Right renal cortex interstitium (tissue), 3 donors: ENCODE measurements at places on chromosomes 6 and 20.

GRCh38 chr20:48457193-48458002 lies 370.4 kb downstream of the PREX1 start:
- no peak for DNase-seq

DNA sequence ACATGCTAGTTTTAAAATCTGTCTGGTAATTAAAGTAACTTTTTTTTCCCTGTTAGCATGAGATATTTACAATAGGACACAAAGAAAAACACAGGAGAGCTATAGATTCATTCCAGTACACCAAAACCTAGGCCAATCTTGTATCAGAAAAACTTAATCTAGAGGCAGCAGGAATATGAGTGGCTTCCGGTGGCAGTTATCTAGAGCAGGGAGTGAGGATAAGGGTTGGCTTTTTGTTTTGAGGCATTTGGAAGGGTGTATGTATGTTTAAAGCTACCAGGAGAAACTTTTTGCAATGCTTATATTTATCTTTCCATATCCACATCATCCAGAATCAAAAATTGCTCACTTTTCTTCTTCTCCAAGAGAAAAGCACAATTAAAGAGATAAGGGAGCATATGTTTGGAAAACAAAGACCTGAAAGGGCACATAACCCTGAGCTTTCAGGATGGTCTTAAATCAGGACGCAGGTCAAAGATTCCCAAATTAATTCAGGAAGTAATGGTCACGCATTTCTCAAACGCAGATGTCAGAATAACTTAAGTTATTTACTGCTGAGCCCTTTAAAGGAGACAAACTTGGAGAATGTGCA lies 13.1 kb downstream of the TFAP2A start:
- no peak for DNase-seq

DNA sequence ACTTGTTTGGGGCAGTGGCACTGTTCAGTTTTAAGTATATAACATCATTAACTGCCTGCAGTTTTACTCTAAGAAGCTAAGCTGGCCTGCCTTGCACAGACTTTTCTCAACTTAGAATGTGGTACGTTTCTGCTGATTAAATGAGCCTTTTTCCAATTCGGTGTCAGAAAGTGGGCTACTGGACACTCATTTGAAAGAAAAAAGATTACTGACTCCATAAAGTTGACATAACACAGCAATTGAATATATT lies 2.1 kb downstream of the ZMYND8 start:
- DNase-seq = no peak

- DNase-seq = no peak
Measured at GRCh38 chr6:167078745-167079144, 44.2 kb upstream of the CCR6 start.

DNA sequence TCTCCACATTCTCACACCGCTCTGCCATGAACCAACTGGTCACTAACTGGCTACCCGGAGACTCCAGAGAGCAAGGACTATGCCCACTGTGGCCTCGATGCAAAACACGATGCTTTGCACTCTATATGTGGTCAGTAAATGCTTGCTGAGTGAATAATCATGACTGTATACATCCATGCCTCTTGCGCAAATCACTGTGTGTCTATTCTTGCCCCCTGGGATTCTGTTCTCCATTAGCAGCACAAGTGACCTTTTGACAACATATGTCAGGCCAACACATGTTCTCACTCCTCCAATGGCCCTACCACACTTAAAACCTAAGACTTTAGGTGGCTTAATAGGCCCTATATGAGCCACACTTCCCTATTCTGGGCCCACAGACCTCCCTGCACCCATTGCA lies 16.9 kb downstream of the KIF16B start:
- no peak for DNase-seq

DNA sequence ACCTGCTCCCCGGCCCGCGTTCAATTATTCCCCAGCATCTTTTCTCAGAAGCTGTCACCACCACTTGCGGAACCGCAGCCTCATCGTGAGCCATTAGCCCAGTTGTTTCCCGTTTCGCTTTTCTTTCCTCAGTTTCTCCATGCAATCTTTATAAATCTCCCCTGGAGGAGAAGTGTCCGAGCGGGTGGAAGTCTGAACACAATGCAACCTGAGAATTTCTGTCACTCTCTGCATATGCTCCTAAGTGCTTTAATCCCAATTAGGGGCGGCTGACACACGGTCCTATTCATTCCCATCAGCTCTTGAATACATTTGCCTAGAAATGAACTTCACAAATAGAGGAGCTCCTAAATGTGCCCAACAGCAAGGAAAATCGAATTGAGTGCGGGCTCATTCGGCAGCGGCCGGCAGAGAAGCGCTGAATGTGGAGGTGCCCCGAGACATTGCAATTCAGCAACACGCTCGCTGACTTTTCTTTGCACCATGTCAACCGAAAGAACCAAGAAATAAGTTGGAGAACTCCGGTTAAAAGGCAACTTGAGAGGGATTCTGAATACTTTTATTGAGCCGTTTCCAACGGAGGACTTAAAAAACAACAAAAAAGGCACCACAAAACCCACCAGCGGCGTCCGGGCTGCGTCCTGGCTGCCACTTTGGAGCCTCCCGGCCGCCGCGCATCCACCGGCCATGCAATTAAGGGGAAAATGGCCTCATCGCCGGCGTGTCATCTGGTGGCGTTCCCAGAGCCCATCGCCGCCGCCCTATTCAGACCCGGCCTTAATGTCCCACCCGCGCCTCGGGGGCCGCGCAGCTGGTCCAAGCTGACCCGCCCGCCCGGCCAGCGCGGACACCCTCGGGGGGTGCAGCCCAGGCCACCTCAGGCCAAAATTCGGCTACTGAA lies 3.9 kb upstream of the PRDM13 start:
- no peak for DNase-seq
